AG09309 (cell line): ENCODE measurements at places on chromosomes 16 and 17.

DNA sequence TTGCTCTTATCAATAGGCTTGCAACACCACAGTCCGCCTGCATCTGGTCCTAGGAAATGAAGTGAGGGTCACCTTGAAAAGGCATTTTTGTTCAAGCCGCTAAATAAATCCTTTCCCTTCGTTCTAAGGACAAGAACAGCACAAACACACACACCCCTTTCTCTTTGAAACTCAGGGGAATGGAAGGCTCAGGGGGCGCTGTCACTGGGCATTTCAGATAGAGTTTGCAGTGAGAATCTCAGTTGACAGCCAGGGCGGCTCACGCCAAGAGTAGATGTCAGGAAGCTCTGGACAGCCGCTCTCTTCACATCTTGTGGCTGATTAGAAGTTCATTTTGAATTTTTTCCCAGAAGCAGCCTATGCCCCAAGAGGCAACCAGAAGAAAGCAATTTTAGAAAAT, 39.8 kb downstream of the ABAT start:
- no peak for DNase-seq

DNA sequence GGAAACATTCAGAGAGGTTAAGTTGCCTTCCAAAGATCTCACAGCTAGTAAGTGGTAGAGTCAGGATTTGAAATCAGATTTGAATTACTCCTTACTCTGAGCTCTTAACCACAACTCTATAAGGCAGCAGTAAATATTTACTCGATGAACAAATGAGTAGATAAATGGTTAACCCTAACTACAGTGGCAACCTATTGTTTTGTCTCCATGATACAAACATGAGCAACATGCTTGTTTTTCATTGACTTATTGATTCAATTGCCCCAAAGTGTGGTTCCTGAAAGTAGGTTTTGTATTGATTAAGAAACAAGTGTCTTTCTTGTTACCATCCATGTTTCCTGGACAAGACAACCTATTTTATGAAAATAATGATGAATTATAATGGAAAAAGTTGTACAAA, 34.8 kb upstream of the DDX52 start:
- DNase-seq, result no peak

- DNase-seq, result no peak
Observed at GRCh38 chr16:1607971-1608370, 3.9 kb downstream of the IFT140 start.

GRCh38 chr16:7304958-7305357, 27.7 kb upstream of the RBFOX1 start:
- DNase-seq, result no peak

DNA sequence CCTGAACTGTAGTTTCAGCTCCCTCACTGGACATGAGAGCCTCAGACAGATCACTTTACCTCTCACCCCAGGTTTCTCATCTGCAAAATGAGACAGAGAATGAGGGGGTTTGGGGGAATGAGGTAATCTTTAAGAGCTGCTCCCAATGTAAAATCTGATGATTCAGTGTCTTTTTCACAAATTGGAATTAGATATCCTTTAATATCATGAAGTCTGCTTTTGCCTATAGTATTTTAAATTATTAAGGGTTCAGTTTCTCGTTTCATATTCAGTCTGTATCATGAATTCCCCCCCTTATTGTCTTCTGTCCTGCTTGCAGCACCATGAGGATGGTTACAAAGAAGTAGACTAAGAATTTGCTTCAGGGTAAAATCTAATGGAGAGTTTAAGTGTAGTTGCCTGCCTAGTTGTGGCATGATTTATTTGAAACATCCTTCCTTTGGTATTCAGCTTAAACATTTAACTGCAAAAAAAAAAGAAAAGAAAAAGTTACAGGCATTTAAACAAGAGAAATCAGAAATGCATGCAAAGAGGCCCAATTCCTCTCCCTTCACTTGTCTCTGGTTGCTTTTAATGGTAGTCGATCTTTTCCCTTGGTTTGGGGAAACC, 77.3 kb downstream of the WNT3 start:
- DNase-seq, result no peak

DNA sequence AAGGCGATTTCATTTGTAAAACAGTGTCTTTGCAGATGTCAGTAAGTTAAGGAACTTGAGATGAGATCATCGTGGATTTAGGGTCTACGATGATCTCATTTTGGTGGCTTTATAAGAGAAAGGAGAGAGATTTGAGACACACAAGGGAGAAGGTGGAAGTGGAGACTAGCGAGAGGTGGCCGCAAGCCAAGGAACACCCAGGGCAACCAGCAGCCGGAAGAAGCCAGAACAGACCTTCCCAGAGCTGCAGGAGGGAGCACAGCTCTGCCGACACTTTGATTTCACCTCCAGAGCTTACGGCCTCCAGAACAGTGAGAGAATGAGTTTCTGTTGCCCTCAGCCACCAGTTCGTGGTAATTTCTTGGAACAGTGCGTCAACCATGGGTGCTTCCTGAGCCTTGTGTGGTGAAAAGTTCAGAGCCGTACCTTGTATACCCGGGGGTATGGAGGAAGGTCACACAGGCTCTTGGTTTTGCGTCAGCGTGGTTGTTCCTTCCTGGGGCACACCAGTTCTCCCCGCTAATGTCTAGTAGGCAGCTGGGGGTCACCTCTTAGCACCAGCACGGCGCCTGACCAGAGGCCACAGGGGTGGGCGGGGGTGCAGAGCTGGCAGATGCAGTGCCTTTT, 12.9 kb upstream of the SEC14L1 start:
- no peak for DNase-seq

- DNase-seq, result no peak
Observed at GRCh38 chr16:3096362-3096761, 2.7 kb downstream of the ZSCAN10 start.

GRCh38 chr17:75548813-75549212, 23.3 kb downstream of the LLGL2 start:
- no peak for DNase-seq

DNA sequence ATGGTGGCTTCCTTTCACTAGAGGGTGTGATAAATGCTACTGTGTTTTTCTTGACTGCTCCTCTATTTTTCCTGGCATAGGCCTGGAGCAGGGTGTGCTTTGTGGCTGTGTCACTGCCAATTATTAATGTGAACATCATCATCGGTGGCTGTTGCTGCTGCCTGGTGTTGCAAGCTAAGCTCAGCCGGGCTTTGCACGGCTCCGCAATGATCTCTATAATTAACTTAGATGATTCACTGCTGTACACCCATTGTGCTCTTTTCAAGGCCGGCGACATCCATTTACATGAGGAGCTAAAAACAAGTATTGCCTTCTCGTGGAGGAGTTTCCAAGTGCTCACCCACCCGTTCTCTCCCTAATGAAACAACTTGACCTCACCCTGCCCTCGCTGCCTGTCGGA, 160.1 kb upstream of the IRX3 start:
- DNase-seq, result peak; percentile 83

DNA sequence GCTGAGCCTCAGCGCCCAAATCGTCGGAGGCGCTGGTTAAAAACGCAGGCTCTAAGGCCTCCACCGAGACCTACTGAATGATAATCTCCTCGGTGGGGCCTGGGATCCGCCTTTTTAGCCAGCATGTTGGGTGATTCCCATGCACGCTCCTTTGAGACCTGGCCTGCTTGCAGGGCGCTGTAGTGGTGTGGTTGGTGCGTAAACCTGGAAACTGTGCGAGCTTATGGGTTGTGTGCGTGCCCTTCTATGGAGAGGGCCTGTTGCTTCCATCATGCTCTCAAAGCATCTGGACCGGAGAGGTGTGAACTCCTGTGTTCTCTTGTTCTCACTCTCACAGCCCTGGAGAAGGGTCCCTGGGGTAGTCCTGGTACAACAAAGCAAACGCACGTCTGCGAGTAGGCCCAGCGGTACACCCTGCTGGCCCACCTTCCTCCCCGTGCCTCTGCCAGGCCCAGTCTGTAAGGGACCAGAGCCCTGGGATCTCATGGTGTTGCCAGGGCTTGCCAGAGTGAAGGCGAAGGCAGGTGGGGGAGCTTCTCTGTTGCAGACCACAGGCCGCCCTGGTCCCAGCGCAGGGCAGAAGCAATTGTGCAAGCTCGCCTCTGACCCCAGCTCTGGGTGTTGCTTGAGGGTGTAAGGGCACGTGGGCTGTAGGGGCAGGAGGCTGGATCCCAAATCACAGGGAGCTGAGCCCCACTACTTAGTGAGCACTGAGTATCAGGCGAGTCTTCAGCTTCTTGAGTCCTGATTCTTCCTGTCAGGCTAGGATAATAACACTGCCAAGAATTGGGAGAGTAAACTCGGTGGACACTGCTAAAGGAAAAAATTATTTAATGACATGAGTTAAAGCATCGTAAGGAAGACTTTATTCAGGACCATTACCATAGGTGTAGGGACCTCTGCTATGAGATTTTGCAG, 879 bp upstream of the LRRC75A start:
- DNase-seq, result no peak

DNA sequence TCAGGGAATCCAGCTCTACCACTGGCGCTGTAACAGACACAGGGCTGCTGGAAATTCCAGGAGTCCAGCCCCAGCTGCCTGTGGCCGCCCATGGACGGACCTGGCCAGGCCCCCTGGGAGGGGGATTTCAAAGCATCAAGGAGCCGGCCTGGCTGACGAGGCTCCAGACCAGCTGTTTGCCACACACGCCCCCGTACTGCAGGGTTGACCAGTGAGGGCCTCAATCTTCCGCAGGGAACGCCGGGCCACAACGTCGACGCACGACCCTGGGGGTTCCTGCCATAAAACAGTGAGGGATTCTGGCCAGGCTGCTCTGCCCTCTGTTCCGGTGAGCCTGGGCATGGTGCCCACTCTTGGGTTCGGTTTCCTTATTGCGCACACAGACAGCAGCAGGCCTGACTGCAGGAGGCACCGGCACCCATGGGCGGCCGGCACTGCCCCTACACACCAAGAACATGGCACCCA, 3.7 kb downstream of the LMF1 start:
- DNase-seq, result no peak

DNA sequence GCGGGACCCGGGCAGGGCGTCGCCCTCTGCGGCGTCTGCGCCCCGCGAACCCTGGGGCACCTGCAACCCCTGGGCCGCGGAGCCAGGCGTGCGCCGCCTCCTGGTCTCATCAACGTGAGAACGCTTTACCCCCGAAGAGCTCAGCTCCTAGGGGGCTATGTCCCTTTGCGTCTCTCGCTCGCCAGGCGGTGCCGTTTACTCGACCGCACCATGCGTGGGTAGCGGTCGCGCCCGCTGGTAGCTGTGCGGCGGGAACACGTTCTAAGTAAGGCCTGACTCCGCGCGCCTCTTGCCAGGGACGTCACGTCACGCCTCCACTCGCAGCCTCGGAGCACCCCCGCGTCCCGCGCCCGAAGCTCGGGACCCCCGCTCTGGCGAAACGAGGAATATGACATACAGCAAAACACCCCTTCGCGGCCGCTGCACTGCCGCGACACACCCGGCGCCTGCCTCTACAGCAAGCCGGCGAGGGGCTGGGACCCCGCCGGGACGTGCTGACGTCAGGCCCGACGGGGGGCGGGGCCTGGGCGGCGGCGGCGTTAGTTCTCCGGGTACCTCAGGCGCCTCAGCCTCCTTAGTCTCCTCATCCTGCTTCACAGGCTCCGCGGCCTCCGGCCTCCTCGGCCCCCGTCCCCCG, at the start of gene RAB11FIP3:
Gene RAB11FIP3 (plus strand): TSS at position 568 of the 637 bp plus-strand sequence. CDS start 358 bp downstream, outside the sequence.
- DNase-seq, result no peak

- no peak for DNase-seq
Observed at GRCh38 chr17:76573096-76573495, 12.6 kb downstream of the ST6GALNAC2 start.

DNA sequence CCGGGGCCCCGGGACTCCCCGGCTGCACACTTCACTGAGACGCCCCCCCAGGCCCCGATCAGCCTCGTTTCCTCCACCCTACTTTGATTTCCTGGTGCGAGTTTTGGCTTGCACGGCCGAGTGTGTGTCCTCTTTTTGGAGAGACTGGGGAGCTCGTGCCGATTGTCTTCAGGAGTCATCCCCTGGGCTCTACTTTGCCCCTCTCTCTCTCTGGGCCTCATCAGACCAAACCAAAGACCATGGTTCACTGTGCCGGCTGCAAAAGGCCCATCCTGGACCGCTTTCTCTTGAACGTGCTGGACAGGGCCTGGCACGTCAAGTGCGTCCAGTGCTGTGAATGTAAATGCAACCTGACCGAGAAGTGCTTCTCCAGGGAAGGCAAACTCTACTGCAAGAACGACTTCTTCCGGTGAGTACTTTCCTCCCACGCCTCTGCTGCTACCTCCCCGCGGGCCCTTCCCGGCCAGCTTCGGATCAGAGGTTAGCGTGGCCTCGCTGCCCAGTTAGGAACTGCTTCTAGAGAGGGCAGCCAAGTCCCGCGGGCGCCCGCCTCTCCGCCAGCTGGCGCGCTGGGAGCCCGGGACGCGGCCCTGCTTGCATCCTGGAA, 787 bp downstream of the LHX1 start:
- no peak for DNase-seq

GRCh38 chr16:12354296-12354833, 377.8 kb downstream of the SNX29 start:
- no peak for DNase-seq

DNA sequence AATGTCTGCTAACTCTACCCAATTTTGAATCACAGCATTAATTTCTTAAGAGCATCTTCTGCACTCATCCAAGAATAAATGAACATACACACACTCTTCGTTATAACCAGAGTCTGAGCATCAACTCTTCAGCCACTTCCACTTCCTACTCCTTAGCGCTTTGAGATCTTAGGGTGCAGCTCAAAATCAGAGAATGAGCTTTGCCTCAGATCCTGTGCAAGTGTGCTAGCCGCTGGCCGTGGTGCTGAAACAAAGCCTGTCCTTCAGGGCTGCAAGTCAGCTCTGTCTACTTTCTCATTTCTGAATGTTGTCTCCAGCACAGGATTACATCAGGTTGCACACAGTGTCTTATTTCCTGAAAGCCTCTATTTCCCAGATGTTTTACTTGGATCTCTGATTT, 165.4 kb downstream of the AIPL1 start:
- no peak for DNase-seq

GRCh38 chr17:4003131-4003500, 38.9 kb upstream of the ATP2A3 start:
- no peak for DNase-seq

DNA sequence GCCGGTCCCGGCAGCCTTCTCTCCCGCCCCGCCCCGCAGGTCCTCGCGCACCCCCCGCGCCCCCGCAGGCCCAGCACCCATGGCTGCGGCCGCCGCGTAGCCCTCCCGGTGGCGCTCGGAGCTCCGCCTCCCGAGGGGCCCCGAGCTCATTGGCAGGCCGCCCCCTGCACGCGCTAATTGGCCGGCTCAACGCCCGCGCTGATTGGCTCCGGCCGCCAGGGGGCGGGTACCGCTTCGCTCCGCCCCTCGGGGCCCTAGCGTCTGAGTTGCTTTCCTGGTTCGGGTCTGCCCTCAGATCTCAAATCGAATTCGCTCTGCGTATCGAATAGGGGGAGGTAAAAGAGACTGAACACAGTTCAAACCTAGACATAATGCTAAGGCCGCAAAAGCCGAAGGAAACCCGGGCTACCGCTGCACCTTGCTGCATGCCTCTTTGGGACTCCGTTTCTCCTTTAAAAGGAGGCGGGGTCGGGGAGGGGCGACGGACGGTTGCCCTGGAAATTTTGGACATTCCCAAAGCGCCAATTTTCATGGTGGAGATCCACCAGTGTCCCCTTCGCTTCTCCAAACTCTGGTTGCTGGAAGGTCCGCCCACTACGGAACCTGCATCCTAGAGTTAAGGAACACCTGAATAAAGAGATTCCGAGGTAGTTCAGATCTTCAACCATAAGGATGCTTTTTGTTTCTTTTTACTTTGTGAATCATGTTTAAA, at the start of gene DEXI:
Gene DEXI (minus strand): TSS at position 117 of the 712 bp plus-strand sequence. CDS start 463 bp downstream, outside the sequence.
- no peak for DNase-seq
